Ureter (tissue), 1 donor: ENCODE measurements at places on chromosomes 7 and 10. TPM values are rescaled to one million over a fixed set of nuclear protein-coding genes. Genes with fewer than 3 reads are reported as not detected.

The MLXIPL gene
- 4.6 TPM for total RNA-seq

The IL2RA gene
- 2.2 TPM for total RNA-seq

The BICC1 gene
- 13.5 TPM for total RNA-seq

The DKK1 gene
- total RNA-seq, result 22.5 TPM

The KAZALD1 gene
- 3.4 TPM for total RNA-seq

The SPRN gene
- total RNA-seq, result not detected

The CH25H gene
- total RNA-seq, result 3.6 TPM

The MUC12 gene
- 2.1 TPM for total RNA-seq

The LRRC61 gene
- 14.1 TPM for total RNA-seq

The NEUROD6 gene
- total RNA-seq, result not detected

The CALHM1 gene
- total RNA-seq, result not detected

GRCh38 chr7:44065431-44066110, at the start of gene PGAM2:
Gene PGAM2, minus strand, starts transcription at chr7:44065567. Its CDS starts 38 bp downstream, at chr7:44065529.
- no peak for DNase-seq

GRCh38 chr7:78970440-78970916, 483.0 kb downstream of the MAGI2 start:
- DNase-seq, result no peak

GRCh38 chr7:99606531-99606930, 8.5 kb downstream of the TMEM225B start:
- no peak for DNase-seq

DNA sequence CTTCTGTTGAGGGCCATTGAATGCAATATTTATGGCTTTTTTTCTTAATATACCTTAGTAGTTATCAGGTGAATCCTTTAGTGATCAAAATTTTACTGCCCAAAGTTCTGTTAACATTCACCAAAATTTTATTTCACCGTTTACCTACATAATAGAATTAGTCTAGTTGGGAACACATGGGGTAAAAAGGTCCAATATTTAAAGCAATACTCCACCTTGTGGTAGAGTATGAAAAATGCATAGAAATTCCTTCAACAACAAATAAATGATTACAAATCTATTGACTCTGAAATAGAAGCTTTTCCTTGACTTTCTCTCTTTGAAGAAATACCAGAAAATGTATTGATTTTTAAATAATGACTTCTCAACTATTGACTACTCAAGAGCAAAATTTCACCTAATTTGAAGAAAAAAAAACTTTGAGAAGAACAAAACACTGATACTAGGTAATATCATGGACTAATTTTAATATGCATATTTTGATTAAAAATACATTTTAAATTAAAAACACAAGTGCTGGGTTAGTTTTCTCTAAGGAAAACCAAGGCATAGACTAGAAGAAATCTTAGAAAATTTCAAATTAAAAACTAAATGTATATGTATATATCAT, 43.3 kb downstream of the POLR1F start:
- no peak for DNase-seq

DNA sequence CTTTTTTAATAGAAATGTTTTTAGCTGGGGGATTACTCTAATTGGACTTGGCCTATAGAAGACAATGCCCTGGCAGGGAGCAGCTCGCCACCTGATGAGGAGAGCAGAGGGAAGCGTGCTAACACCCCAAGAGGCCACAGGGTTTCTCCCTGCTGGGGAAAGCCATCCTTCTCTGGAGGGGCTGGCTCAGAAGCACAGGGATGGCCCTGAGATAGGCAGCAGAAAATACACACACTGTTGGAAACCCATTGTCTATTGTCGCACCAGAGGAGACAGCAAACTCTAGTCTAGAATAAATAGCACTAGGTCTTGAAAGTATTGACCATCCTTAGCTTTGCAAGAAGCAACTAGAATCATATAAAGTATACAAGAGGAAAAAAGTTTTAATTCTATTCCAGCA, 5.4 kb downstream of the COBL start:
- no peak for DNase-seq

GRCh38 chr10:119761106-119761505, 35.3 kb downstream of the INPP5F start:
- DNase-seq, result no peak

DNA sequence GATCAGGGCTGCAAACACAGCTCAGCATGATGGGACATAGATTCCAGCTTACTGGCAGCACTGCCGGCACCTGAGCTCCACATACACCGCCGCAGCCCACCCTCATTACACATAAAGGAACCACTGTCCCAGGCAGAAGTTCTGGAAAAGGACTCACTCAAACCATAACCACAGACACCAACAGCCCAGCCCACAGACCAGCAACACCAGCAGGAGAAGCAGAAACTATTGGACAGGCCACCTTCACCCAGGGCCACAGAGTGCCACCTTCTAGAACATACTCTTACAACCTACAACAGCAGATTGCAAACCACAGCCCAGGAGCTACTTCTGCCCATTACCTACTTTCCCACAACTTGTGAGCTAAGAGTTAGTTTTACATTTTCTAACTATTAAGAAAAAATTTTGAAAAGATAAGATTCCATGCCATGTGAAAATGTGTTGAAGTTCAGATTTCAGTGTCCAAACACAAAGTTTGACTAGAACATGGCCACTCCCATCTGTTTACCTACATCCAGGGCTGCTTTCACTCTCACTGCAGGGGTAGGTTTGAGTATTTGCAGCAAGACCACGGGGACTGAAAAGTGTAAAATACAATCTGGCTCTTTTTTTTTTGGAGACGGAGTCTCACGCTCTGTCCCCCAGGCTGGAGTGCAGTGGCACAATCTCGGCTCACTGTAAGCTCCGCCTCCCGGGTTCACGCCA, 153.0 kb downstream of the TNS3 start:
- DNase-seq, result no peak

- DNase-seq, result no peak
Measured at GRCh38 chr7:77308792-77309191, 107.4 kb downstream of the GSAP start.

GRCh38 chr7:35593899-35594298, 101.0 kb downstream of the HERPUD2 start:
- no peak for DNase-seq

DNA sequence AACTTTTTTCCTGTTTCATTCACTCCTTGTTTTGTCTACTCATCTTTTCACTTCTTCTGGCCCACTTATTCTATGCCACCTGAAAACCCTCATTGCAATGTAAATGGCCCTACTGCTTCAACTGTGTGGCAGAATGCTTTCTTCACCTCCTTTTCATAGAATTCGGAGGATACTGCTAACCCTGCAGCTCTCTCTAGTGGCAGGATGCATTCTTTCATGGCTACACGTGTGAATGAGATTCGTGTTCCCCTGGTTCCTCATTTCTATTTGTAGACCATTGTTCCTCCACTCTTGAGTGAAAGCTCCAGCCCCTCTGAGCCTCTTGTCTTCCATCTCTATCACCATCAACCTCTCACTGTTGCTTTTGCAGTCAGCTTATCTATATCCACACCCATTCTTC, 20.9 kb upstream of the CYP26C1 start:
- no peak for DNase-seq

- no peak for DNase-seq
Measured at GRCh38 chr10:49663596-49663995, 15.9 kb upstream of the C10orf53 start.

GRCh38 chr10:62585211-62585775, 211.1 kb downstream of the ZNF365 start:
- DNase-seq, result no peak

DNA sequence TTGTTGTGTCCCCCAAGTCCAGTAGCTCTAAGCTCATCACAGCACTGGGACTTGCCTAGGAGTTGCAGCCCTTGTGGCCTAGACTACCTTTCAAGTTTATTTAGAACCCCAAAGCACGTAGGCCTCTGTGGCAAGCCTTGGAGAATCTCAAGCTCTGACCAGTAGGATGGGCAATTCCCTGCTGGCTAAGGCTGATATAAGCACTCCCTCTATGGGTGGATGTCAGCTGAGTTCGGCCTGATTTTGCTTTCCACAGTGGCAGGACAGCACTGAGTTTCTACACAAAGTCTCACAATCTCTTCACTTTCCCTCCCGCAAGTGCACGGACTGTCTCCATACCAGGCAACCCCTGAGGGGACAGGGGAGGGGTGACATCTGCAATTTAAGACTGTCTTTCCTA, 886.4 kb upstream of the LRRN3 start:
- DNase-seq, result no peak

DNA sequence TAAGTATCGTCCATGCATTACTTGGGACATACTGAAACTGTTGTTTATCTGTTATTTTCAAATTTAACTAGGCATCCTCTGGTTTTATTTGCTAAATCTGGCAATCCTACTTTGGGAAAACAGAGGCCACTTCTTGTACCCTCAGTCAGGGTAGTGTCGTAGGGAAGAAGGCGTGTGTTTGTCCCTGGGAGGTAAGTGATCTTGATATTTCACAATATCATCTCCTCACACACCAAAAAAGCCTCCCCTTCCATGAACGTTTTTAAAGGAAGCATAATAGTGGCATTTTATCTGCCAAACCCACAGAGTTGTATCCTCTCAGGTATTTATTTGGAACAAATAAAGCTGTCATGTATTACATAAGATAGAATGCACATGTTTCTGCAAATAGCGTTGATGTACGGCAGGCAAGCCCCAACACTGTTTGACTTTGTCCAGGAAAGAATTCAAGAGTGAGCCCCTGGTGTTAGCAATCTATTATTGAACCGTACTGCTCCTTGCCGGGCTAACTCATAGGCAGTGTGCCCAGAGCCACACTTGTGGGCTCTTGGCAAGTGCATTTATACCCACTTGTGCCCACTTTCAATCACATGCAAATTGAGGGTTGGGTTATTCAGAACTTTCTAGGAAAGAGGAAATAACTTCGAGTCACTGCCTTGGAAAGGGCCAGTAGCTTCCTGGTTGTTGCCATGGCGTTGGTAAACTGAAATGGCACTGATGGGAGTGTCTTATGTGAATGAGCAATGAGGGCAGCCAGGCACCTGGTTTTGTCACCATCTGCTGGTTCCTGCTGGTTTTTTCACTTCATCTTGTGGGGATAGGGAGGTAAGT, 266.0 kb downstream of the USP6NL start:
- no peak for DNase-seq

- DNase-seq, result no peak
Measured at GRCh38 chr10:127492607-127493250, 56.4 kb upstream of the NPS start.

DNA sequence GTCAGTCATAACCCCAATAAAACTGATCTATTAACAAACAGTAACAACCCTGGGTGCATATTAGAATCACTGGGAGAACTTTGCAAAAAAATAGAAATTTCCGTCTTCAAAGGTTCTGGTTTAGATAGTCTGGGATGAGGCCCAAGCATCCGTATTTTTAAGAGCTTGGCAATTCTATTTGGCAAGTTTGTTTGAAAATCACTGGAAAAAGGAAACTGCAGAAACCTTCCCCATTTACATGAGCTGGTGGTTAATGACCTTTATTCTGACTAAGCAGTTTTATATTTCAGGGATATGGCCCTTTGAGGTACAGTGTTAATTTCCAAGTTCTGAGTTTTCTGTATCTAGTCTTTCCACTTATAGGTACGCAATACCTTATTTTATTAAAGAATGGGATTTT, 115.8 kb upstream of the PRR15 start:
- no peak for DNase-seq

DNA sequence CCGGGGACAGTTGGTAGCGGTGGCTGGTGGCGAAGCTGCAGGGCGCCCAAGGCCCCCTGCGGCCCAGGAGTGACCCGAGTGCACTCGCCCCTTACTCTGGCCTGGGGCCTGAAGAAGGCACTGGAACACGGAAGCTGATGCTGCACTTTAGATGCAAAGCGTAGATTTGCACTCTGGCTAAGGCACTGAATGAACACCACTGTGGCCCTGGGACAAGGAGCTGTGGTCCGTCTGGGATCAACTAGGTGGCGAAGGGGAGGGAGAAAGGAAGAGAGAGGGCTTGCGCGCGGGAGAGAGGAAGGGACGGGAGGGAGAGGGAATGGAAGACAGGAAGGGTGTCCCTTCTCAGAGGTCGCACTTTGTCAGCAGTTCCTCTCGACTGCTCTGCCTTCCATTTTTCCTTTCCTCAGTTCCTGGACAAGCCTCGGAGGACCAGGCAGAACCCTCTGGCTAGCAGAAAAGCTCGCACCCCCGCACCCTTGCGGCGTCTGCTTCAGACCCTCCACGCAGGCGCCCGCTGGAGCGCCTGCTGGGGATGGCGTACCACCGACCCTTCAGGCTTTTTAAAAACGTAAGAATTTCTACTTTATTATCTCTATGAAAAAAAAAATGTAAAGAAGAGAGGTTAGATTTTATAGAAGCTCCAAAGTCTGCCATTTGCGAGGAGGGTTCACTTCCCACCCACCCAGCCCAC, 1.2 kb downstream of the FERD3L start:
- no peak for DNase-seq

DNA sequence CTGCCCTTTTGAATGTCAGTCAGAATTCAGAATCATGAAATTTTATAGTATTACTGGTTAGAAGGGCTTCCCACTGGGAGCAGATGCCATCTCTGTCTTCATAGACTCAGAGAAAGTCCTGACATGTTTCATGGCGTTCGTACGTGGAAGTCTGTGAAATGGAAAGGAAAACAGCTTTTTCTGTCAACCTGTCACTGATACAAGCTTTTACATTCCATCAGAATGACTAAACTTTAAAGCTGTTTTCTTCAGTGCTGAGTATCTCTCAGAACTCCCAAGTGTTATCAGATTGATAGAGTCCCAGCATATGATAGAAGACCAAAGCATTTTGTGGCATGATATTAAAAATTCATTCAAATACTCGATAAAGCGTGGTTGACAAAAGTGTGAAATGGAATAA, 726.7 kb upstream of the GALNT17 start:
- DNase-seq, result no peak

DNA sequence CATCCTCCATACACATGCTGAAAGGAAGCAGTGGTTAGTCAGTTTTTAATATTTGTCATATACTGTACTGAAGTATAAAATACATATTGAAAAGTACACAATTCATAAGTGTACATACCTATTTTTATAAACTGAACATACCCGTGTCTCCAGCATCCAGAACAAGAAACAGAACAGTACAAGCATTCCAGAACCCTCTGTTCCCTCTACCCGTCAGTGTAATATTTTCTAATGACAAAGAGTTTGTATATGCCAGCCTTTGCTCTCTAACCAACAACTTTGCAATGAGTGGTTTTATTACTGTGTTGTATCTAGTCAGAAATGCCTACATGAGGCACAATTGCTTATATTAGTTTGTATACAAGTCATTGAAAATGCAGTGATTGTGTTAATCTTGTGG, 18.7 kb upstream of the RAB18 start:
- no peak for DNase-seq
